Activated T-helper 1 cell treated with anti-CD3 and anti-CD28 coated beads, Interleukin-12 subunit alpha, Interleukin-12 subunit beta, Interleukin-2, Interleukin-4 antibody, amounts not matched to agents 30 ng/mL and 10 ng/mL and 1 ng/mL, durations not matched to agents 14 hours and 24 hours and 36 hours (primary cell): ENCODE measurements at places on chromosomes 2 and 18. TPM values are rescaled to one million over a fixed set of nuclear protein-coding genes. Genes with fewer than 3 reads are reported as not detected.

GRCh38 chr2:42792583-42793333 is at the start of gene HAAO:
HAAO (minus strand) TSS chr2:42792583; CDS start chr2:42792536, 47 bp downstream.
- peak within 1 kb of the TSS; percentile 76 for H3K4me3 ChIP-seq
- no peak for DNase-seq
- peak within 1 kb of the TSS; percentile 59 for H3K27ac ChIP-seq
- peaks cover 26% of the 10 kb centered on the region for H3K4me1 ChIP-seq
- H3K36me3 ChIP-seq: peaks cover 8% of the 10 kb centered on the region

- H3K4me1 ChIP-seq: no peaks in the 10 kb centered on the region
- peaks cover 11% of the 10 kb centered on the region for H3K27me3 ChIP-seq
- H3K36me3 ChIP-seq: no peaks in the 10 kb centered on the region
- DNase-seq: no peak
Measured at GRCh38 chr2:71530641-71531332, 77.4 kb downstream of the DYSF start.

DNA sequence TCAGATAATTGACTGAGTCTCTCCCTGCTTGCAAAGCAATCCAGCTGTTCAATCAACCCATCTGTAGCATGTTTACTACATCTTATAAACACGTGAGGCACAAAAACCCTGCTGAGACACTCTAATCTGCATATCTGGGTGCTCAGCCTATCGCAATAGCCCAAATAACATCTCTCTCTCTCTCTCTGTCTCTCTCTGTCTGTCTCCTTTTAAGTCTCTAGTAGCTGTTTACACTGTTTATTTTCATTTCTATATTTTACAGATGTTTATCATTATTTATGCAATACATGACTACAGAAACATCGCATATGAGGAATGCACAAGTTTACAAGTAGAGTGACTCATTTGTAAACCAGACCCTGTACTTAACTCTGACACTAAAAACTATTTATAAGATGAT is 422.1 kb upstream of the DSEL start:
- no peaks in the 10 kb centered on the region for H3K27me3 ChIP-seq
- no peak overlapping the region for H3K27ac ChIP-seq
- no peaks in the 10 kb centered on the region for H3K4me1 ChIP-seq
- H3K4me3 ChIP-seq: no peak overlapping the region

The NFU1 gene
- 29.3 and 29.8 TPM in 2 replicates for total RNA-seq
